ENCODE measurements at places on chromosomes 2 and 18.
A peak's percentile ranks its signal among the peaks of the same experiment; 100 is the strongest.

- DNase-seq = no peak
These were observed 164.1 kb downstream of the GALNT14 start for GRCh38 chr2:30974092-30974491.

DNA sequence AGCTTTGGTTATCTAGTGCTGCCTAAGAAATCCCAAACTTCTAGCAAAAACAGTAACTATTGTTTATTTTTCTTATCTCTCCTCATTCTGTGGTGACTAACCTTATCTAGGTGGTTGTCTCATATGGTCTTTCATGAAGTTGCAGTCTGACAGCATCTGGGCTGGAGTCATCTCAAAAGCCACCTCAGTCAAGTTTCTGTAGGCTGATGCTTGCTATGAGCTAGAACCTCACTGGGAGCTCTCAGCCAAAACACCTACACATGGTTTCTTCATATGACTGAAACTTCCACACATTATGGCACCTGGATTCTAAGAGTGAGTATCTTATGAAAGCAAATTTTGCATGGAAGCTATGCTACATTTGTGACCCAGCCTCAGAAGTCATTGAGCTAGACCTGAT, 596.4 kb upstream of the VRK2 start:
- peak; percentile 38 for DNase-seq

DNA sequence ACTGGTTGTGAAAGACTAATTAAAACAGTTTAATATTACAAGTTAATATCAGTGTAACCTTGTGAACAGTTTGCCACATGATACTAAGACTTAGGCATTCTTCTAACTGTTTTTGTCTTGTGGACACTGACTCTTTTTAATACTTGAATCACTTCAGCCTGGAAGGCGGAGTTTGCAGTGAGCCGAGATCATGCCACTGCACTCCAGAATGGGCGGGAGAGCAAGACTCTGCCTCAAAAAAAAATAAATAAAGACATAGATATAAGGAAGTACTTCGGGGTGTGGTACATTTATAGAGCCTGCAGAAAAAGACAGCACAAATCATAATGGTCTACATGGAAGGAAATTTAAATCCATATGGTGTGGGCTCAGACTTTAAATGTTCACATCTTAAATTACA, 300.4 kb upstream of the NETO1 start:
- no peak for DNase-seq

- DNase-seq = no peak
These were observed 105.5 kb downstream of the FAM168B start for GRCh38 chr2:130987519-130988425.

DNA sequence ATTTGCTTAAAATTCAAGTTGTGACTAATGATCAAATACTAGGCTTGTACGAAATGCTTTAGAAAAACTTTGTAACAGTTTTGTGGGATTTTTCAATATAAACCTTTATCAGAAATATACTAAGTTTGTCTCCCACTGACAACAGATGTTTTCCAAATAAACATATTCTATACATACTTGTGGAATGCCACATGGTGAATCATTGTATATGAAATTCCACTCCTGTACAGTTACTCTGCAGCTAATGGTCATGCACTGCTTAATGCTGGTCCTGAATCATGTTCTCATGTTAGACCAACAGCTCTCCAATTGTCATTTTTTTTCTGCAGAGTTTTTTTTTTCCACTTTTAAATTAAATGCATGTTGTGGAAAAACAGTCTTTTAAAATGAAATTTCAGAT, 90.1 kb downstream of the DPP4 start:
- no peak for DNase-seq

GRCh38 chr2:47336259-47337238, 66.4 kb upstream of the MSH2 start:
- DNase-seq = peak; percentile 55

GRCh38 chr2:46193356-46193755, 103.9 kb upstream of the EPAS1 start:
- no peak for DNase-seq

DNA sequence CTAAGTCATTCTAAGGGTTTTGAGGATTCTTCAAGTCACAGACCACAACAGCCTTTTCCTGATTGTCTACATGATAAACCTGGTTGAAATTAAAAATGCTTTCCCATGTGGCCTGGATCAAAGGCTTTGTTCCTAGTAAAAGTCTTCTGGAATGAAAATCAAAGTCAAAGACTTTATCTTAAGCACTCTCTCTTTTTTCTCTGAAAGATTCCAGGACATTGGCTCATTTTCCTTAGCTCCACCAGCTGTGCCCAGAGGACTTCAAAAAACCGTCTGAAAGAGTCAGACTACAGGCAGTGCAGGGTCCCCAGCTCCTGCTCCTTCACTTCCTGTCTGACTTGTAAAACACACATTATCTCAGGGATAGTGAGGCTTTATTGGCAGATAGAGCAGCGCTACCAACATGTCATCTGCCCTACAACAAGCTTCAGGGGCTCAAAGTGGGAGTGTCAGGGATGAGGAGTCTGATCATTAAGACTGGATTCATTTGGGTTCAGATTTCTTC, 148.2 kb downstream of the ESCO1 start:
- DNase-seq = no peak

DNA sequence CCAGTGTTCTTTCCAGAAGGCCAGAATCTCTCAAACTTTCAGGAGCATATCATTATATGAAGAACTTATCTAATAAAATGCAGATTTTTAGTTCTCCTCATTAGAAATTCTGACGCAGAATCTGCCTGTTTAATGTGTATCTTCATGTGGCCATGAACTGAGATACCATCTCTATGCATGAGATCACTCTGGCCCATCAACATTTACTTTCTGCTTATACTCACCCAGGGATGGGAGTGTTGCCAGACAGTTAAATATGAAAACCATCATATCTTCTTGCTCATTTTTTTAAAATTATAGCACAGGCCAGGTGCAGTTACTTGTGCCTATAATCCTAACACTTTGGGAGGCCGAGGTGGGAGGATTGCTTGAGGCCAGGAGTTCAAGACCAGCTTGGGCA, 60.4 kb downstream of the MAPK4 start:
- no peak for DNase-seq

- peak; percentile 45 for DNase-seq
These were observed 602 bp downstream of the SNX17 start for GRCh38 chr2:27370816-27371620.

GRCh38 chr2:194328456-194328855, 1328.6 kb upstream of the SLC39A10 start:
- no peak for DNase-seq

- DNase-seq = no peak
These were observed 467.3 kb downstream of the CMPK2 start for GRCh38 chr2:6398421-6398820.
